Endothelial cell of umbilical vein (primary cell): ENCODE measurements at places on chromosomes 5 and 9. TPM values are rescaled to one million over a fixed set of nuclear protein-coding genes. Genes with fewer than 3 reads are reported as not detected.

The ADGRD2 gene
- total RNA-seq, result not detected in 2 replicates

- DNase-seq, result no peak
- H3K4me3 ChIP-seq, result no peak overlapping the region
- H3K4me1 ChIP-seq, result no peaks in the 10 kb centered on the region
- H3K27me3 ChIP-seq, result no peaks in the 10 kb centered on the region
- H3K36me3 ChIP-seq, result no peaks in the 10 kb centered on the region
Measured at GRCh38 chr5:101271416-101271815, 368.3 kb upstream of the ST8SIA4 start.

DNA sequence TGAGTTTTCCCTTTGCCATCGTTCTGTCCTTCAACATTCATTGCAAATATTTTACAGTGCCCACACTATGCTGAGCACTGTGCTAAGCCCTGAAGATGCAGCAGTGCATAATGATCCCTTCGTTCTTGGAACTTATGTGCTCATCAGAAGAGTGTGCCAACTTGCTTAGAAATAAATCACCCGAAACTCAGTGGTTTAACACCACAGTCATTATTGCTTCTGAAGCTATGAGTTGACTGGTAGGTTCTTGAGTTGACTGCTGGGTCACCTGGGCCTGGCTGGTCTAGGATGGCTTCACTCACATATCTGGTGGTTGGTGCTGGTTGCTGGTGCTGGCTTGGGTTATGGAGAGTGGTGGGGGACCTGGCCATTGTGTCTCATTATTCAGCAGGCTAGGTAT is 20.9 kb downstream of the PCSK5 start:
- no peaks in the 10 kb centered on the region for H3K27me3 ChIP-seq
- no peak overlapping the region for H3K4me3 ChIP-seq
- peaks cover 2% of the 10 kb centered on the region for H3K4me1 ChIP-seq
- no peak for DNase-seq
- H3K27ac ChIP-seq, result no peak overlapping the region
- no peaks in the 10 kb centered on the region for H3K36me3 ChIP-seq

- no peaks in the 10 kb centered on the region for H3K27me3 ChIP-seq
- no peak overlapping the region for H3K4me3 ChIP-seq
- peaks cover 2% of the 10 kb centered on the region for H3K36me3 ChIP-seq
Measured at GRCh38 chr5:72163349-72163983, 56.2 kb downstream of the MAP1B start.

The MAMDC2 gene
- total RNA-seq, result 0.60 and 0.85 TPM in 2 replicates

DNA sequence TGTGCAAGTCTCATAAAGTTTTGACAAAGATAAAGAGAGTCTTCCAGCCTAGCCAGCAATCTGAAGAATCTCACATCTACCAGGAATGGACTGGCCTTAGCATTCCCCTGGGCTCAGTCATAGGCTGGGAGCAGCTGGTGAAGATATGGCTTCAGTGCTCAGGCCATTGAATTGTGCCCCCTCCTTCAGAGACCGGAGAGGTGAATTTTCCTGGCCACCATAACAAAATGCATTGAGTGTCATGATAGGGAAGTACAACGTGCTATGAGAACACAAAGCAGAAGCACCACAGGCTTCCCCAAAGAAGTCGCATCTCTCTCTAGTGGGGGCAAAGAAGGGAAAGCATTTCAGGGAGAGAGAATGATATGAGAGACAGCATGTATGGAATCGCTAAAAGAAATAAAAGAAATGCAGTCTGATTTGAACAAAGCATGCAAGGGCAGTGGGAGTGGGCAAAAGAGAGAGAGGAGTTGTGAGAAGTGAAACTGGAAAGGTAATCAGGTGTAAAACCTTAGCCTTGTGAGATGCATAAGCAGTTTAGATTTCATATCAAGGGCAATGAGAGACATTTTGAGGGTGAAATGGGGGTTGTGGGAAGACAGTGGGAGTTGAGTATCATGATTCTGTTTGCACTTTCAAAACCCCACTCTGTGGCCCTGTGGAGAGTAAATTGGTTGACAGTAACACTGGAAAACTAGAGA is 57.1 kb upstream of the NMUR2 start:
- H3K4me1 ChIP-seq, result no peaks in the 10 kb centered on the region
- no peaks in the 10 kb centered on the region for H3K27me3 ChIP-seq
- no peak overlapping the region for H3K4me3 ChIP-seq
- H3K36me3 ChIP-seq, result no peaks in the 10 kb centered on the region
- H3K27ac ChIP-seq, result no peak overlapping the region

- H3K36me3 ChIP-seq, result no peaks in the 10 kb centered on the region
- no peak overlapping the region for H3K4me3 ChIP-seq
- DNase-seq, result peak; percentile 85
- H3K27ac ChIP-seq, result no peak overlapping the region
Measured at GRCh38 chr5:179763215-179763945, 30.4 kb upstream of the LTC4S start.

DNA sequence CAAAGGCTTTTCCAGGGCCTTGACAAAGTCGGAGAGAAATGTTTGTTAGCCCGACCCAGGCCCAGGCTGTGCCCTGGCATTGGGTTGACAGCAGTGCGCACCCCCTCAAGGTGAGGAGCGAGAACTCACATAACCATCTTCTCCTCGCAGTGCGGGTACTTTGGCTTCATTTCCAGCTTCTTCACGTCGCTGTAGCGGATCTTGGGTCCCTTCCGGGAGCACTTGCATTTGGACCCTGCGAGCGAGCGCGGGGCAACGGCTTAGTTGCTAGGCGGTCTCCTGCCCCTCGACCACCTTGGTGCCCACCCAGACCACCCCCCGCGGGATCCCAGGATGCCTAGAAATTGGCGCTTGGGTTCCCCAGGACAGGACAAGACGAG is 496 bp downstream of the CXCL14 start:
- no peak overlapping the region for H3K27ac ChIP-seq
- H3K4me3 ChIP-seq, result no peak overlapping the region
- no peak for DNase-seq
- peaks cover 34% of the 10 kb centered on the region for H3K27me3 ChIP-seq
- H3K36me3 ChIP-seq, result no peaks in the 10 kb centered on the region

DNA sequence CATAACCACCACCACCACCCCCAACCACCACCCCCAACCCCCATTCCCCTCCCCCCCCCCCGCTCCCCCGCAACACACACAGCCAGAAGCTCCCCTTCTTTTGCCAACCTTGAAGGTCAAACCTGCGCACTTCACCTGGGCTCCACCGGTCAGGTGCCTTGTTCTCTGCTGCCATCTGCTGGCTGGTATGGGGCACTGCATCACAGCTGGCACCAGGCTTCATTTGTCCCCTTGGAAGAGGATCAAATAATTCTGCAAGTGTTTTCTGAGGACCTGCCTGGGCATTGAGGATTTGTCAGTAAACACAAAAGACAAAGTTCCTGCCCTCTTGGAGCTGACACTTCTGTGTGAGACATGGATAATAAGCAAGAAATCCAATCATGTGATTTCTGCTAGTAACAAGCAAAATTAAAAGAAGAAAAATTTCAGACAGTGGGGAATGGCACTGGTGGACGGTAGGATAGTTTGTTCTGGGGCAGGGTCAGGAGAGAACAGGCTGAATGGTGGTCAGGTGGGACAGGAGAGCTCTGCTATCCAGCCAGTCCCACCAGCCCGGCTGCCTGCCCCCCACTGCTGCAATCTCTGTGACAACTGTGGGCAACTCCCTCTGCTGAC is 55.6 kb upstream of the LMX1B start:
- no peak overlapping the region for H3K4me3 ChIP-seq
- no peaks in the 10 kb centered on the region for H3K4me1 ChIP-seq
- H3K27me3 ChIP-seq, result peaks cover 5% of the 10 kb centered on the region
- H3K36me3 ChIP-seq, result no peaks in the 10 kb centered on the region
- DNase-seq, result peak; percentile 46

- H3K27ac ChIP-seq, result no peak overlapping the region
- H3K27me3 ChIP-seq, result no peaks in the 10 kb centered on the region
- DNase-seq, result no peak
Measured at GRCh38 chr5:27830546-27830945, 792.2 kb upstream of the CDH9 start.

GRCh38 chr9:129235931-129236331 is 57.9 kb upstream of the IER5L start:
- H3K36me3 ChIP-seq, result no peaks in the 10 kb centered on the region
- H3K27me3 ChIP-seq, result no peaks in the 10 kb centered on the region
- no peak overlapping the region for H3K4me3 ChIP-seq
- H3K27ac ChIP-seq, result no peak overlapping the region
- DNase-seq, result no peak

The GABRB2 gene
- total RNA-seq, result not detected in 2 replicates

DNA sequence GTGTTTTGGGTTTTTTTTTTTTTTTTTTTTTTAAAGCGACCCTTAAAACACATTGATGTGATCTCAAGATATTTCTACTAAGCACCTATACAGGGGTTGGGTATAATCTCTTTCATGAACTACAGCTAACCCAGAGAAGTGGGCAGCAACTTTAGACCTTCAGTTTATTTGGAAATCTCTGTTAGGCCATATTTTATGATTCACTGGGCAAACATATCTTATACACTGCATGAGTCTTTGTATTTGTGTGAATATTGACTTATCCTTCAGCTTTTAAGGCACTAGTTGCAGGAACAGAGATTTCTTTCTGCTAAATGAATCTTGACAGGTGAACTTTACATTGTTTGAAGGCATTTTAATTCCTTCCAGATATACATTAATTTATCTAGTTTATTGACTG is 194.4 kb downstream of the ARRDC3 start:
- H3K4me3 ChIP-seq, result no peak overlapping the region
- no peak for DNase-seq
- no peaks in the 10 kb centered on the region for H3K36me3 ChIP-seq
- H3K4me1 ChIP-seq, result peaks cover 6% of the 10 kb centered on the region
- no peaks in the 10 kb centered on the region for H3K27me3 ChIP-seq

The MEIKIN gene
- total RNA-seq, result not detected in 2 replicates

- H3K4me3 ChIP-seq, result peak overlapping the region; percentile 62
- peaks cover 30% of the 10 kb centered on the region for H3K4me1 ChIP-seq
- H3K36me3 ChIP-seq, result no peaks in the 10 kb centered on the region
- H3K27me3 ChIP-seq, result peaks cover 3% of the 10 kb centered on the region
- DNase-seq, result no peak
Measured at GRCh38 chr5:180648658-180649296, 623 bp downstream of the FLT4 start.

GRCh38 chr5:155936520-155937406 is 390.2 kb upstream of the SGCD start:
- H3K4me1 ChIP-seq, result no peaks in the 10 kb centered on the region
- no peak for DNase-seq
- no peaks in the 10 kb centered on the region for H3K36me3 ChIP-seq
- H3K4me3 ChIP-seq, result no peak overlapping the region

DNA sequence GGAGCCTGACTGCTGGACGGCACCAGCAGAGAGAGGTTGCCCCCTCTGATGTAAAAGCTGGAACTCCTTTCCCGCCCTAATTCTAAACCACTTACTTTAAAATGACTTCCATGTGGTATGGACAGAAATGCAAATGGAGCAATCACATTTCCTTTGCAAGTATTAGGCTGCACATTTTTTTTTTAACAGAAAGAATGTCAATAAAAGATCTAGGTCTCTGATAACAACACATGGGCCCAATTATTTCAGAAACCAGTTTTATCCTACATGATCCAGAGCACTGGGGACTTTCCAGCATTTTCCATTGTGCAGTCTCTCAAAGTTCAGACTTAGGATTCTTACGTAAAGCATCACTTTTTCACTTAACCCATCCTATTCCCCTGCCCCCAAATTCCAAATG is 203.7 kb downstream of the NXNL2 start:
- no peaks in the 10 kb centered on the region for H3K27me3 ChIP-seq
- peaks cover 10% of the 10 kb centered on the region for H3K4me1 ChIP-seq
- no peak overlapping the region for H3K27ac ChIP-seq
- no peak for DNase-seq

- H3K36me3 ChIP-seq, result no peaks in the 10 kb centered on the region
- H3K4me1 ChIP-seq, result no peaks in the 10 kb centered on the region
- no peaks in the 10 kb centered on the region for H3K27me3 ChIP-seq
- no peak overlapping the region for H3K27ac ChIP-seq
- H3K4me3 ChIP-seq, result no peak overlapping the region
- DNase-seq, result no peak
Measured at GRCh38 chr9:103245369-103245768, 250.2 kb downstream of the CYLC2 start.

DNA sequence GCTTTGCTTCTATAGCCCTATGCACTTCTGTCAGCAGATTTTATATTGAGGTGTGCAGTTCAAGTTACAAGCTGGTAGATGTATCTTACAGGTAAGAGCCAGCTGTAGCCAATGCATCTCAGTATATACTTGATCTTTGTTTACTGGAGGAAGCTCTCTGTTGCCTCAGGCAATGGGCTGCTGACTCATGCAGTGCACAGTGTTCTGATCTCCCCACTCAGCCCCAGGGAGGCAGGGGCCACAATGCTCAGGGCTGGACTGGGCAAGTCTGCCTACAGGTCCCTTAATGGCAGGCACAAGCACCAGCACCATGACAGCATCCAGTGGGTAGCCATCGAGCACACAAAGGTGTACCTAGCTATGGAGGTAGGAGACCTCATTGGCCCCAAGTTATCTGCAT is 178.8 kb upstream of the CDH10 start:
- no peaks in the 10 kb centered on the region for H3K27me3 ChIP-seq
- H3K4me1 ChIP-seq, result no peaks in the 10 kb centered on the region
- no peak overlapping the region for H3K4me3 ChIP-seq
- DNase-seq, result no peak
- no peak overlapping the region for H3K27ac ChIP-seq
- no peaks in the 10 kb centered on the region for H3K36me3 ChIP-seq

The DAPK1 gene
- 93.4 and 119 TPM in 2 replicates for total RNA-seq

DNA sequence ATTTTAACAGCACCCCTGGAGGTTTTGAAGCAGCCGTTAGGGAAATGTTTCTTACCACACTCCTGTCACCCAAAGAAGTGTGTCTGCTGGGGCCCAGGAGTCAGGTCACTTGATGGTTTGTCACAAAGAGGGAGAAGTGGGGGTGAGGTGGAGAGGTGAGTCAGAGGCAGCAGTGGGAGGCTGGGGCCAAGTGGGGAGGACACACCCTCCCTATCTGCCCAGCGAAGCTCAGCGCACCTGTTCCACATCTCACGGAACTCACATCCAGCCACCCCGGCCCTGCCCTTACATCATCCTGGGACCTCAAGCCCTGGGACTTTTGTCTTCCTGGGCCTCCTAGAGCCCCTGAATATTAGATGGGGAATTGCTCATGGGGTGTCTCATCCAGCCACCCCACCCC is 171.1 kb upstream of the SMIM23 start:
- H3K4me3 ChIP-seq, result no peak overlapping the region
- no peak for DNase-seq
- no peaks in the 10 kb centered on the region for H3K4me1 ChIP-seq
- H3K36me3 ChIP-seq, result no peaks in the 10 kb centered on the region

The FOXD4L3 gene
- not detected in 2 replicates for total RNA-seq

DNA sequence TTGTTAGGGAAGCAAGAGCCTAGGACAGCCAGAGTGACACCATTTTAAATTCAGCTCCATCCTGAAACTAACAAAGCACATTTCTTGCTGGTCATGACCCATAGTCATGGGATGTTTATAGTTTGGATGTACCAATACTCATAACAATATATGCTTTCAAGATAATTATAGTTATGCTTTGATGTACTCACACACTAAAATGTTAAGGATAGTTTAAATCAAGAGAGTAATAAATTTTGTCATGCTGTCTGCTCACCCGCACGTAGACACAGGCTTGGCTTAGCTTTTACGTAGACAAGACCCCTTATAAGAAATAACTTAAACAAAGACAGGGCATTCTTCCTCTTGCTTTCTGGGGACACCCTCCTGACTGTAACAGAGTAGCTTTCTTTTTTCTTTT is 8.9 kb upstream of the STXBP1 start:
- H3K27me3 ChIP-seq, result no peaks in the 10 kb centered on the region
- H3K27ac ChIP-seq, result no peak overlapping the region
- no peak for DNase-seq
- H3K36me3 ChIP-seq, result no peaks in the 10 kb centered on the region
